ENCODE measurements at places on chromosomes 4 and X. TPM values are rescaled to one million over a fixed set of nuclear protein-coding genes. Genes with fewer than 3 reads are reported as not detected.

GPR143 gene
- total RNA-seq, result not detected

COL25A1 gene
- 0.49 TPM for total RNA-seq

FAM200B gene
- total RNA-seq, result 29.5 TPM

SAGE1 gene
- not detected for total RNA-seq

SPACA5 gene
- not detected for total RNA-seq

ATP2B3 gene
- total RNA-seq, result 0.25 TPM

ITIH6 gene
- not detected for total RNA-seq

DMRTC1 gene
- 2.2 TPM for total RNA-seq

UGT2B11 gene
- total RNA-seq, result not detected

JCHAIN gene
- total RNA-seq, result 2.7 TPM

- no peak for DNase-seq
Observed at GRCh38 chr4:992297-993110, 700 bp downstream of the SLC26A1 start.

DNA sequence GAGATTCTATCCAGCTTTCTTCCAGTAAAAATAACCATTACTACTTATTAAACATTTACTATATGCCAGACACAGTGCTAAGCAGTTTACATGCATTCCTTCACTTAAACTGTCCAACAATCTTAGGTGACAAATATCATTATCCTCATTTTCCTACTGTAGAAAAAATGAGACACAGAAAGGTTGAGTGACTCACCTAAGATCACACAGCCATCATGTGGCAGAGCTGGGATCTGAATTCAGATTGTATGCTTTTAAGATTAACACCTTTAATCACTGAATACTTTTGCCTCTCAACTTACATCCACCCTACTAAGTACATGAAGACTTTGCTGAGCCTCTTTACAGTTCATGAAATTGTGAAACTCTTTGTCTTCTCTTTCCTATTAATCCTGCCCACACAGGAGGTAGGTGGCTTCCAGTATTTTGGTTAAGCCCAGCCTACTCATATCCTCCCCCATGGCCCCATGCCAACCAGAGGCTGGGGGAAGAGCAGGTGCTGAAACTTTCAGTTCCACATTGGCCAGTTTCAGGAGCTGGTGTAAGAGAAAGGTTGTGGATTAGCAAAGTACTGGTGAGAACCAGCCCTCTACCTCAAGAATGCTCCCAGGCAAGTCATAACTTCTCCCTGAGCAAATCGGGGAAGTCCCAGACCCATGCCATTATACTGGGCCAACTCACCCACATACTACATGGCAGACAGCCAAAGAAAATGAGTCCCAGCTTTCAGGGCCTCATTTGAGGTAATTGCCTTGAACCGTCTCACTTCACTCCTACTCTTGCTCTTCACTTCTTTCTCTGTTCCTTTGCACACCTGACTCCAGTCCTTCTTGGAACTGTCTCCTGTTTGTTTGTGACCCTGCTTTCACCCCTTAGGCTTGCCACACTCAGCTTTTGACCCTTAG is 211.1 kb downstream of the GUCY2F start:
- DNase-seq, result no peak

DNA sequence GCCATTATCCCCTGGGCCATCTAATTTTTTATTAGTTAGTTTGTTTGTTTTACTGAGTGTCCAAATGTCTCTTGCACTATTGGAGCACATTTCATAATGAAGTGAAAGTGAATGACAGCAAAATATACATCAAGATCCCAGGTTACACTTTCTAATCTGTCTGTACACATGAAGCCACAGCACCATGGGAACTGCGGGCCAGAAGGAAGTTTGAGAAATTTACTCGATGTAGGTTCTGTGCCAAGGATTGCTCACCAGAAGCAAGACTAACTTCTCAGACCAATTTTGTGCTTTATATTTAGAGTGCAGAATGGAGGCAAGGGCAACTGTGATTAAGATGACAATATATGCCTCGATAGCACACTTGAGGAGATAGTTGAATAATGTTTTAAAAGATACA is 258.0 kb downstream of the COL25A1 start:
- DNase-seq, result no peak

GRCh38 chr4:73055241-73055897 is 14.1 kb downstream of the COX18 start:
- DNase-seq, result no peak

DNA sequence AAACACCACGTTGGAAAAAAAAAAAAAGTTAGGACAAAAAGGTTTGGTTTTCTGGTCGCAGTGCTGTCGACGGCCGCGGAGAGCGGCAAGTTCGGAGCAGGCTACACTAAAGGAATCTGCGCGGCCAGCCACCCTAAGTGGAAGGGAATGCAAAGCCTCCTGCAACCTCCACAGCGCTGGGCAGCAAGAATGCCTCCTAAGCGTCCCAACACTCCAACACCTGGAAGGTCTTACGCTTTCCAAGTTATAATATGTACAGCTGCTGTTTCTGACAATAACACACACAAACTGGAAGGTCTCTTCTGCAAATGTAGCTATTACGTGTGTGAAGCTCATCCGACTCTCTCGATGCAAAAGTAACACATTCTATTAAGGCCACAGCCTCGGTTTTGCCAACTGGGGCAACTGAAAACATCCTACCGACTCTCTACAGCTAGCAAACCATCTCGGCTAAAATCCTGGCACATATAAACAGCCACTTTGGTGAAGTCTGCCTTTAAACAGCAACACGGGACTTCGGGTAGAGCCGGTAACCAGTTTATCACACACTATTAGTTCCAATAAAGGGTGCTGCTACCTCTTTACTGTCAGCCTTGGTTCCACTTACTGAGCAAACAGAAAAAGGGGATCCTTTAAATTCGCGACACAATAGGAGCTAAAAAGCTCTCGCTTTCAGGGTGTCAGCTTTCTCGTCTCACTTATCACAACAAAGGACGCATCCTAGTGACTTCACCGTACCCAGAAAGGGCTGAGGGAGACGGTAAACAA is 895 bp downstream of the SMIM14 start:
- DNase-seq, result no peak

GRCh38 chr4:27973700-27974099 is 1113.1 kb downstream of the STIM2 start:
- DNase-seq, result no peak

DNA sequence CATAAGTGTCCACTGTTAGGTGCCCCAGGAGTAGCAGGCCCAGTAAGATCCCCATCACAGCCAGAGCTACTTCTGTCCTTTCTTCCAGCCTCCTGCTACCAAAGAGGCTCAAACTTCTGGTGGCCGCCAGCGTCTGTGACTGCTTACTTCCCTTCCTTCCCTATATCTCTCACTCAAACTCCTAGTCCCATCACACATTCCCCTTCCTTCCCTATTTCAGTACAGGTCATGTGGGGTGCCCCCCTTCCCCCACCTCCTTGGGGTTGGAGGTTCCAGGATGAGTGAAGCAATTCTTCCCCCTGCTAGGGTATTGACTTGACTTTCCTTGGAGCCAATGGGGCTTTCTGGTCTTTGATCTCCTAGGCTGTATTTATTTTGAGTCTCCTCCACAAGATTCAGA is at the start of gene VSIG4:
Gene VSIG4 (minus strand): TSS at position 137 of the 400 bp plus-strand sequence. CDS start 82 bp downstream, at position 55.
- DNase-seq, result no peak

- DNase-seq, result no peak
Observed at GRCh38 chr4:88730811-88731210, 33.2 kb upstream of the NAP1L5 start.

GRCh38 chr4:48683784-48684666 is 96.1 kb downstream of the FRYL start:
- DNase-seq, result no peak

DNA sequence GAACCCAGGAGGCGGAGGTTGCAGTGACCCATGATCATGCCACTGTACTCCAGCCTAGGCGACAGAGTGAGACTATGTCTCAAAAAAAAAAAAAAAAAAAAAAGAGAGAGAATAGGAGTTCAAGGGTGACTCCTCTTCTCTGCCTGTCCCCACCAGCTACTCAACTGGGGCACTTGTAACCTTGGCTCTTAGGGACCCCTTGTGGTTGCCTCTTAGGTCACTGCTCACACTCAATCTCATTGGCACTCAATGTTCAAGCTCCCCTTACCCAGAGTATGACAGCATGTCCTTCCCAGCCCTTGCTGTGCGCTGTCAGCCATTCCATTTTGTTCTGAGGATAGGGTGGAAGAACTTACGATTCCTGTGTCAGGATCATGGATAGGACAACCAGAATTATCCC is 82.4 kb upstream of the BEND4 start:
- DNase-seq, result no peak

DNA sequence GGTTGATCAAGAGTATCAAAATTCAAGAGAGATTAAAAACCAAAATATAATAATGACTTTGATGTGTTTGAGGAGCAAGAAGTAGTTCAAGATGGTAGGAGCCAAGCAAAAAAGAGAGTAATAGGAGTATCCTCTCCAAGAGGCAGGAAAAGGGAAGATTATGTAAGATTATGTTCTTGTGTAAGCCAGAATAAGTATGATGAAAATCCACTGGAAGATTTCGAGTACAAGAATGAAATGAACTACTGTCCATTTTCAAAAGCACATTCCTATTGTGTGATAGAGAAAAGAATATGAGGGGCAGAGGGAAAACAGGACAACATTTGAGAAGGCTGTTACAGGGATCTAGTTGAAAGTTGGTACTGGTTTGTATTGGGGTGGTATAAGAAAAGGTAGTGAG is 659.6 kb upstream of the INTU start:
- DNase-seq, result no peak

DNA sequence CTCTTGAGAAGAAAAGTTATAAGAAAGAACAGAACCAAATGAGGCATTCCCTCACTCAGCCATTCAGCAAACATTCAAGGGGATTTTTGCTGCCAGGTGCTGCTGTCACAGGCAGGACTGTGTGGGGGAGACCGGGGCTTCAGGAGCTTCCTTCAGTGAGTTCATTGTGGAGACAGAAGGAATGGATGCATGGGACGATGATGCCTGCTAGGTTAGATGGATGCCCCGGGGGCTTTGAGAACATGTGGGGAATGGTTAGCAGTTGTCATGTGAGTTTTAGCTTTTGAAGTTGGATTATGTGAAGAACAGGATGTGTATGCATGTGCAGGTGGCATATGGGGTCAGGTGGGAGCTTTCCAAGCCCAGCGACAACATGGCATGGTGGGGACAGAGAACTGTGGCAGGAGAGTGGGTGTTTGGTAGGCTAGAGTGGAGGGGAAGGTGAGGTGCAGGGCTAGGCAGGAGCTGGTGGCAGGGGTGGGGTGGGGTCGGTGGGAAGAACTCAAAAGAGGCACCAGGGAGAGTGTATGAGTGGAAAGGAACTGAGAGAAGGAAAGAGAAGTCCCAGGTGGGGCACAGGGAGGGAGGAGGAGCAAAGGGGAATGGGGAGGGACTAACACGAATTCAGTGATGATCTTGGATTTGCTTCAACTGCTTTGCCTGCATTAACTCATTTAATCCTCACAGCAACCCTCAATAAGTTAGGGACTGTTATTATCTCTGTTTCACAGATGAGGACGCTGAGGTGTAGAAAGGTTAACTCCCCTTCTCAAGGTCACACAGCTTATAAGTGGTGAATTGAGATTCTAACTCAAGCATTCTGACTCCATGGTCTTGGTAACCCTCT is 8.4 kb downstream of the DCUN1D4 start:
- DNase-seq, result no peak

- DNase-seq, result no peak
Observed at GRCh38 chrX:21963731-21964405, 23.4 kb downstream of the SMS start.

DNA sequence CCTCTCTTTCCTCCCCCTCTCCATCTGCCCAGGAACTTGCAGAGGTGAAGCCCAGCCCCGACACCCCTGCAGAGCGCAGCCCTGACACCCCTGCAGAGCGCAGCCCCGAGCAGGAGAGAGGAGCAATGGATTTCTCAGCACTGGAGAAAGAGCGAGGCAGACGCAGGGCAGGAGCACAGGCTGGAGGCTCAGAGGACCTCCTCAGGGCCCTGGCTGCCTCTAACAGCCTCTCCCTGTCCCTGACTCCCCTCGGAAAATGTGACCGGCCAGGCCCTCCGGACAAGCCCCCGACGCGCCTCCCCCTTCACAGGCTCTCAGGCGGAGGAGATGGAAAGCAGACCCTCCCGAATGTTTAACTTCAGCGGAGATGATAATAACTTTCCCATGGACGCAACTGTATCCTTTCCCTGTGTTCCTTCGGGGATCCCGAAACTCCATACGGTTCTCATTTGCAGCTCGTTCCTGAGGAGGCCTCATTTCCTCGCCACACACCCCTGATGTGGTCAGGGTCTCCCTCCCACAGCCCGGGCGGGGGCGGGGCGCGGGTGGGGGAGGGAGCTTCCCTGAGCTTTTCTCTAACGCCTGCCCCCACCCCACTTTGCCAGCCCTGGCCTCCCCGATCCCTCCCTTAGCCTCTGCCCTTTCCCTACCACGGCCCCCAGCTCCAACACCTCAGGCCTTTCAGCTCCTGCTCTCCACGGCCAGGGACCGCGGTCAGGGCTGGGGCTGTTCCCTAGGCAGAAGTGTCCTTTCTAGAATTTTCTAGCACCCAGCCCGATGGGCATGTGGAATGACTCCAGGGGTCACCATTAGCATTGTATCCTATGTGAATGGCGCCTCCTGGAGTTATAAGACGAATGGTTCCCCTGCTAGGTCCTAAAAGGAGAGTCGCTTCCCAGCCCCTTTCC is 201.1 kb upstream of the BCOR start:
- DNase-seq, result no peak

GRCh38 chr4:140793291-140793690 is 37.1 kb upstream of the TBC1D9 start:
- no peak for DNase-seq

DNA sequence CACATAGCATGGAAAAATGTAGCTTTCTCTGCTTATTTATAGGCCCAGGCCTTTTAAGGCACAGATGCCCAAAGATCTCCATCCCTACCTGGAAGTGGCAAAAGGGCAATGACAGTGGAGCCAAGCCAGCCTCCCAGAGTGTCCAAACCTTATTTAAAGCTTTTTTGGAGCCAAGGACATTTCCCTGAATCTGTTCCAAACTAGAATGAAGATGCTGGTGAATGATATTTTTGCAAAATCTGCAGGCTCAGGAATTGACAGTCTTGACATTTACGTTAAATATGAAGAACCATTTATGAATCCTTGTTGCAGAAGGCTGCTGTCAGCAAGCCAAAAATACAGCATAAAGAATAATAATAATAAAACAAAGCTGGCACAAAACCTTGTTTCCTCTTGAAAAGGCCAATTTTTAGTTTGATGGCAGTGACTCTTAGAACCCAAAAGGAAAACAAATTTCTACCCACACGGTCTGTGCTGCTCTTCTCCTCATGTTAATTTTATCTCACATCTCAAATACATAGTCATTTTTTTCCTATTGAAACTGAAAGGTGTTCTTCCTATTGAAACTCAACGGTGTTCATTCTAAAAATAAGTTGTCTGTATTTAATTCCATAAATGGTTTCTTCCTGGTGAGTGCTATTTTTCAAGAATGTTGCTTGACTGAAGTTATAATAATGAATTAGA is 206.3 kb upstream of the TBL1X start:
- no peak for DNase-seq

GRCh38 chrX:75522565-75523431 is at the start of gene ZDHHC15:
Gene ZDHHC15, minus strand, starts transcription at chrX:75523037. Its CDS starts 13 bp downstream, at chrX:75523024.
- no peak for DNase-seq

DNA sequence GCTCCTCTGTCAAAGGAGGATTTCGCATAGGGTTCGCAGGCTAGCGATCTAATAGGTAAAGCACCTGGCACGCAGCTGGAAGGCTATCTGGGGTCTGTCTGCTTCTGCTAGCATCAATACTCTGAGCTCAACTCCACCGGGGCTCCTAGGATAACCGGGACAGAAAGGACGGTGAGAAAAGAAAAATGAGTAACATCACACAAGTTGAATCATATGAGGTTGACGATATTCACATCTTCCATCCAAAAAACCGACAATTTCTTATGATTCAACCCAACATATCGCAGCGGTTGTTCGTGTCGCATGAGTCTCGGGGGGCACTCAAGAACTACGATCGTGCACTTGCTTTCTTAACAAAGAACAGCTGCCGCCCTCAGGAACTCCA is 1.8 kb downstream of the PROM1 start:
- no peak for DNase-seq

GRCh38 chr4:4422856-4423499 is 36.1 kb downstream of the NSG1 start:
- DNase-seq, result peak; percentile 52
